ENCODE measurements at places on chromosomes 4 and X. TPM values are rescaled to one million over a fixed set of nuclear protein-coding genes. Genes with fewer than 3 reads are reported as not detected.

The HSFX1 gene
- total RNA-seq, result not detected

The IL2RG gene
- 2.6 TPM for total RNA-seq

The MAGEE2 gene
- total RNA-seq, result not detected

GRCh38 chr4:41748571-41749475 is at the start of gene PHOX2B:
Gene PHOX2B, minus strand, starts transcription at chr4:41748725. Its CDS starts 115 bp downstream, at chr4:41748610.
- no peak for DNase-seq
- no peak within 1 kb of the TSS for H3K27ac ChIP-seq
- H3K27me3 ChIP-seq, result peaks cover 95% of the 10 kb centered on the region
- no peak within 1 kb of the TSS for H3K4me3 ChIP-seq

DNA sequence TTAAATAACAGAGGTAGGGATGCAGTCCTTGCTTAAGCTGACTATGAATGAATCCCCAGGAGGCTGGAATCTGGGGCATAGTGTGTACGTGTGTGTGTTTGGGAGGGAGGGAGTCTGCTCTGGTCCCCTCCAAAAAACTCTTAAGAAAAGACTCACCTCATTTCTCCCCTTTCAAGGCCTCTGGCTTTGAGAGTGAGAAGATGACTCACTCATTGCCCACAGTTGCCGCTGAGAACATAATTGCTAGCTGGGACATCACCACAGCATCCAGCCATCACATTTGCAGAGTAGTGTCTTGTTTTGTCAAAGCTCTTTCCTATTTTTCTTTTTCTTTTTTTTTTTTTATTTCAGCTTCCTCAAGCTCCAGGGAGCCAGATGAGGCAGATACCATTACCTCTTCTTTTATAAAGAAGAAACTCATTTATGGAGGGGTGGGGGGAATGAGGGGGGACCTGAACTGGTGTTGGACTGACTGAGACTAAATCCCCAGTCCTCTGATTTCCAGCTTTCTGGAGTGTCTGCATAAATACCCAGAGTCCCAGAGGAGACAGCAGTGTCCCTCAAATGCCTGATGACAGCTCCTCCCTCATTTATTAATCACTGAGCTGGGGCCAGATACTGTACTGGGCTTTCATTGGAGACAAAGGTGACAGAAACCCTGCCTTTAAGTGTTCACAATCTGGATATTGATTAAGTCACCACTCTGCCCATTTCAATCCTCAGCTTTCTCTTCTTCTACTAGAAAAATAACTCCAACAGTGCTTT is 61.9 kb upstream of the LAS1L start:
- no peak overlapping the region for H3K4me3 ChIP-seq
- no peak for DNase-seq
- peak overlapping the region; percentile 42 for H3K27ac ChIP-seq
- H3K36me3 ChIP-seq, result no peaks in the 10 kb centered on the region

GRCh38 chrX:153903991-153904957 is at the start of gene AVPR2:
Gene AVPR2, plus strand, starts transcription at chrX:153904673. Its CDS starts 473 bp downstream, at chrX:153905146.
- peaks cover 19% of the 10 kb centered on the region for H3K4me1 ChIP-seq
- H3K27me3 ChIP-seq, result no peaks in the 10 kb centered on the region
- no peaks in the 10 kb centered on the region for H3K36me3 ChIP-seq
- peak within 1 kb of the TSS; percentile 22 for H3K27ac ChIP-seq
- H3K4me3 ChIP-seq, result no peak within 1 kb of the TSS

- DNase-seq, result no peak
- H3K27me3 ChIP-seq, result no peaks in the 10 kb centered on the region
- H3K36me3 ChIP-seq, result no peaks in the 10 kb centered on the region
- no peak overlapping the region for H3K27ac ChIP-seq
Measured at GRCh38 chr4:150342945-150343344, 239.0 kb upstream of the MAB21L2 start.

- DNase-seq, result no peak
- no peak overlapping the region for H3K27ac ChIP-seq
- H3K36me3 ChIP-seq, result no peaks in the 10 kb centered on the region
- H3K27me3 ChIP-seq, result no peaks in the 10 kb centered on the region
Measured at GRCh38 chr4:151991001-151991883, 230.4 kb upstream of the GATB start.

All from stomach (tissue), 19 donors.